Progenitor cell of endocrine pancreas (in vitro differentiated cells): ENCODE measurements at places on chromosomes 16 and 17. TPM values are rescaled to one million over a fixed set of nuclear protein-coding genes. Genes with fewer than 3 reads are reported as not detected.

DNA sequence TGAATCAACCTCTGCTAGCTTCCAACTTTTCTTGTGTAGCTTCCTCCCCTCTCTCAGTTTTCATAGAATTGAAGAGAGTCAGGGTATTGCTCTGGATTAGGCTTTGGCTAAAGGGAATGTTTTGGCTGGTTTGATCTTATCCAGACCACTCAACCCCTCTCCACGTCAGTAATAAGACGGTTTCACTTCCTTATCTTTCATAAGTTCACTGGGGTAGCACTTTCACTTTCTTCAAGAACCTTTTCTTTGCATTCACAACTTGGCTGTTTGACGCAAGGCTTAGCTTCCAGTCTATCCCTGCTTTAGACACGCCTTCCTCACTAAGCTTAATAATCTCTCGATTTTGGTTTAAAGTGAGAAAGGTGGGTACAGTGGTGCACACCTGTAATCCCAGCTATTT, 29.7 kb upstream of the OR1A2 start:
- DNase-seq, result no peak

GRCh38 chr17:48153691-48154358, 46.3 kb downstream of the SNX11 start:
- DNase-seq, result peak; percentile 20

DNA sequence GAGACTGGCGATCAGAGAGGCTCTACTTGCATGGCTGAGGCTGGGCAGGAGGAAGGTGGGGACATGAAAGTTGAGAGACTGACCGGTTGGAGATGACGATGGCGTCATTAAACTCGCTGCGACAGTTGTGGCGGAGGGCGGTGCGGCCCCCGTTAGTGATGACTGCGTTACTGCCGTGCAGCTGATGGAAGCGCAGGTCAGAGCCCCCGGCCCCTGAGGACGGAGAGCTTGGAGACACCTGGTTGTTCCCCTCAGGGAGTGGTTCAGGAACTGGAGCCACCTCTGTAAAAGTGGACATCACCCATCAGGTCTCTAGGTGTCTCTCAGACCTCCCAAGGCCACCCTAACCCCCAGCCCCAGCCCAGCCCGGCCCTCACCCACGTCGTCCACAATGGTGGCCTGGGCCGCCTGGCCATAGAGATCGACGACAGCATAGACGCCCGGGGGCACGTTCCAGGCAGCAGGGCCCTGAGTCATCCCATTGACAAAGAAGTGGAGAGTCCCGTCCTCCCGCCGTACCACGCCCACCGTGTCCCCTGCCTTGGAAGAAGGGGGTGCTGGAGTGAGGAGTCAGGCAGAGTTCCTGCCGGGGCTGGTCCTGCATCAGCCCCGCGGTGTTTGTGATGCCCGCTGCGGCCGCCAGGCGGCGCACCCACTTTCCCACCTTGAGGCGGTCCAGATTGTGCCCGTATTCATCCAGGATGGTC, 5.3 kb downstream of the NEURL4 start:
- DNase-seq, result peak; percentile 69

TBC1D3I gene
- 0.77 and 1.9 TPM in 2 replicates for total RNA-seq
